Chondrocyte (in vitro differentiated cells): ENCODE measurements at places on chromosomes 11 and 22. TPM values are rescaled to one million over a fixed set of nuclear protein-coding genes. Genes with fewer than 3 reads are reported as not detected.

C11orf52 gene
- total RNA-seq: 0.67 to 2.0 TPM (median 0.72 TPM) in 3 replicates

OR8G5 gene
- total RNA-seq: 0.20 TPM in 1 of 3 replicates, not detected in the others

TMEM218 gene
- 11.5 to 15.2 TPM (median 12.0 TPM) in 3 replicates for total RNA-seq

MN1 gene
- 119 to 156 TPM (median 121 TPM) in 3 replicates for total RNA-seq

OR52N4 gene
- not detected in 3 replicates for total RNA-seq

OR52I1 gene
- total RNA-seq: not detected in 3 replicates

TSPAN32 gene
- total RNA-seq: not detected in 3 replicates

CLTCL1 gene
- 22.5 to 28.3 TPM (median 24.2 TPM) in 3 replicates for total RNA-seq

BBS1 gene
- total RNA-seq: 18.1 to 40.6 TPM (median 20.6 TPM) in 3 replicates

MYEOV gene
- 0.87 TPM in 1 of 3 replicates, not detected in the others for total RNA-seq

OR52R1 gene
- not detected in 3 replicates for total RNA-seq

P2RX6 gene
- total RNA-seq: 2.1 to 4.9 TPM (median 2.2 TPM) in 3 replicates

C11orf16 gene
- total RNA-seq: not detected in 3 replicates

TREH gene
- total RNA-seq: not detected in 3 replicates

TH gene
- not detected in 3 replicates for total RNA-seq

SLC1A2 gene
- 0.10 to 1.1 TPM (median 0.26 TPM) in 3 replicates for total RNA-seq

GRCh38 chr22:17633217-17633997, 4.9 kb upstream of the ATP6V1E1 start:
- peaks cover 18% of the 10 kb centered on the region for H3K4me1 ChIP-seq
- no peaks in the 10 kb centered on the region for H3K27me3 ChIP-seq
- peak overlapping the region; percentile 75 for H3K27ac ChIP-seq
- no peak for DNase-seq
- H3K4me3 ChIP-seq: no peak overlapping the region
- H3K36me3 ChIP-seq: no peaks in the 10 kb centered on the region

GRCh38 chr22:41996826-41997225, 1.8 kb upstream of the WBP2NL start:
- no peaks in the 10 kb centered on the region for H3K36me3 ChIP-seq
- H3K4me3 ChIP-seq: no peak overlapping the region
- no peaks in the 10 kb centered on the region for H3K4me1 ChIP-seq
- DNase-seq: peak; percentile 43

DNA sequence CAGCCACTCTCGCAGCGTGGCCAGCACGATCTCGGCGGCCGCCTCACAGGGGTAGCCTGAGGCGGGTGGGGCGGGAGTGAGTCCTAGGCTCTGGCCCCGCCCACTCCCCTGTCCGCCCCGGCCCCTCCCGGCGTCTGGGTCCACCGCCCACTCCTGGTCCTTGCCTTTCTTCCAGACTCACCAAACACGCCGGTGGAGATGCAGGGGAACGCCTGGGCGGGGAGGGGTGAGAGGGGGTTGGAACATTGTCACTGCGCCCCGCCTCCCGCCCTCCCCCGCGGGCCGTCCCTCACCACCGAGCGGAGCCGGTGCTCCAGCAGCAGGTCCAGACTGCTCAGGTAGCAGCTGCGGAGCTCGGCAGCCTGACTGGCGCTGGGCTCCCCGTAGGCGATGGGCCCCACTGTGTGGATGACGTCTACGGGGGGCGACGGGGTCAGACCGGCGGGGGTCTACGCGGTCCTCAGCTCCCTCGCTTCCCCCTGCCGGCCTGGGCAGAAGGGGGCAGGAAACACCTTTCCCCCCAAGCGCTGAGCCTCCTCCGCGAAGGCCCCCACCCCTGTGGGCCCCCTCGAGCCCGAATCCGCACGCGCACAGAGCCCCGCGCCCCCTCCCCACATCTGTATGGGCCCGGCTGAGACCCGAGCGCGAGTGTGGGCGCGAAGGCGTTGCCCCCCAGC, 13.2 kb downstream of the OTUB1 start:
- no peaks in the 10 kb centered on the region for H3K27me3 ChIP-seq
- H3K27ac ChIP-seq: no peak overlapping the region
- H3K4me3 ChIP-seq: no peak overlapping the region
- DNase-seq: no peak

GRCh38 chr11:103608566-103608965, 427.9 kb upstream of the DDI1 start:
- peaks cover 1% of the 10 kb centered on the region for H3K36me3 ChIP-seq
- no peaks in the 10 kb centered on the region for H3K27me3 ChIP-seq
- H3K27ac ChIP-seq: peak overlapping the region; percentile 87
- no peak for DNase-seq
- H3K4me3 ChIP-seq: no peak overlapping the region

DNA sequence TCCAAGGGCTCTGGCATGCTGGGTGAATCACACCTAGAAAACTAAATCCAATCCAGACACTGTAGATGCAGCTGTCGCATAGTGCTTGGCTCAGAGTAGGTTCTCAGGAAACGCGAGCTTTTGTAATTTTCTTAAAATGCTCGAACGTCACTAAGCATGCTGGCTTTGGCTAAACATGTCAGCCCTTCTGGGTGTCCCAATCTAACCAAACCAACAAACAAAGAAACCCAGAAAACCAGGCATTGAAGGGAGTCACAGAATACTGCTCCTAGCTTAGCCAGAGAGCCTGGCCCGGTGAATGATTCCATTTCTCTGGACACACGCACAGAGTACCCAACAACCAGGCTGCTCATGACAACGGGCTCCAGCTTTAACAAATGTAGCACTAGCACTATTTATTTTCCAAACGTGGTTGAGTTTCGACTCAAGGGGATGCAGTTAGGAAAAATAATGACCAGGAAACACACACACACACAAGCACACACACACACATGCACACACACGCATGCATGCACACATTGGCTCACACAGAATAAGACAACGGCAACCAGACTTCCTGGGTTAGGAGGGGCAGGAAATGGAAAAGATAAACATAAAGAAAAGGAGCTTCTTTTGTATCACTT, 492.6 kb downstream of the MIAT start:
- H3K4me3 ChIP-seq: no peak overlapping the region
- H3K27me3 ChIP-seq: no peaks in the 10 kb centered on the region
- H3K27ac ChIP-seq: no peak overlapping the region
- DNase-seq: no peak

- H3K4me1 ChIP-seq: peaks cover 45% of the 10 kb centered on the region
- DNase-seq: peak; percentile 79
- peak overlapping the region; percentile 48 for H3K4me3 ChIP-seq
- peak overlapping the region; percentile 89 for H3K27ac ChIP-seq
- H3K27me3 ChIP-seq: no peaks in the 10 kb centered on the region
These were observed 38.5 kb downstream of the BCR start for GRCh38 chr22:23218867-23219251.

GRCh38 chr11:113528982-113529381, 53.8 kb upstream of the DRD2 start:
- no peak overlapping the region for H3K4me3 ChIP-seq
- H3K27me3 ChIP-seq: peaks cover 15% of the 10 kb centered on the region
- peak overlapping the region; percentile 58 for H3K27ac ChIP-seq
- H3K4me1 ChIP-seq: peaks cover 21% of the 10 kb centered on the region

- peaks cover 2% of the 10 kb centered on the region for H3K36me3 ChIP-seq
- no peak for DNase-seq
- H3K4me3 ChIP-seq: no peak overlapping the region
- H3K27ac ChIP-seq: no peak overlapping the region
- peaks cover 23% of the 10 kb centered on the region for H3K27me3 ChIP-seq
- H3K4me1 ChIP-seq: peaks cover 5% of the 10 kb centered on the region
These were observed 68.3 kb upstream of the TSPAN18 start for GRCh38 chr11:44658506-44658850.

DNA sequence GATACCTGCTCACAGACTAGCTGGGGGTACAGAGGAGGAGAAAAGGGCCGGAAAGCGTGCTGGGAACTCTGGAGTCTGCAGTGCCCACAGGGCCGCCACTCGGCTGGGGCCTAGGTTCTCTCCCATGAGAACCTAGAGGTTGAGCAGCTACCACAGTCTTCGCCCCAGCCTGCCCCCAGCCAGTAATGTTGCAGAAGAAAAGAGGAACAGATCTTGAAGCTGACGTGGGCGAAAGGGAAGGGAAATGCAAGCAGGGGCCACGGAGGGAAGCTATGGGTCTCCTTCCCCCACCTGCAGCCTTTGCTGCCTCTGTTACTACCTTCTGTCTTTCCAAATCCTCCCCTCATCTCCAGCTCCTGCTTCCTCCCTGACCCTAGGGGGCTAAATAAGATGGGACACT, 28.8 kb upstream of the P2RY2 start:
- H3K27me3 ChIP-seq: no peaks in the 10 kb centered on the region
- no peak overlapping the region for H3K27ac ChIP-seq
- H3K36me3 ChIP-seq: no peaks in the 10 kb centered on the region
- no peak overlapping the region for H3K4me3 ChIP-seq

DNA sequence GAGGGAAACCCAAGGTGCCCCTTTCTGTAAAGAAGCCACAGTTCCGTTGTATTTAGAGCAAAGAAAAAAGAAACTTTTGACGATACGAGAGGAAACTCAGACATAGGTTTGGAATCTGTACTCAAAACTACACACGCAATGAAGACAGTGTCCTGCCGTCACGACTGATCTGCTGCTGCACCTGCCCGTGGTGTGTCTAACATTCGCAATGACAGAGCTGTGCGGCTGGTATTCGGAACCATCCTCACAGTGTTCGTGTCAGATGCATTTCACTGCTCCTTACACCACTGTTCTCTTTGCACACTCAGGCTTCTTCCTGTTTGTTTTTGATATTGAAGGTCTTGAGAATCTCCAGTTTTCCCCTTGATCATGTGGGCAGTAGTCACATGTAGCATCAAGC, 84.8 kb downstream of the RTL6 start:
- no peak overlapping the region for H3K4me3 ChIP-seq
- H3K27me3 ChIP-seq: peaks cover 52% of the 10 kb centered on the region
- peaks cover 4% of the 10 kb centered on the region for H3K36me3 ChIP-seq
- H3K4me1 ChIP-seq: no peaks in the 10 kb centered on the region

DNA sequence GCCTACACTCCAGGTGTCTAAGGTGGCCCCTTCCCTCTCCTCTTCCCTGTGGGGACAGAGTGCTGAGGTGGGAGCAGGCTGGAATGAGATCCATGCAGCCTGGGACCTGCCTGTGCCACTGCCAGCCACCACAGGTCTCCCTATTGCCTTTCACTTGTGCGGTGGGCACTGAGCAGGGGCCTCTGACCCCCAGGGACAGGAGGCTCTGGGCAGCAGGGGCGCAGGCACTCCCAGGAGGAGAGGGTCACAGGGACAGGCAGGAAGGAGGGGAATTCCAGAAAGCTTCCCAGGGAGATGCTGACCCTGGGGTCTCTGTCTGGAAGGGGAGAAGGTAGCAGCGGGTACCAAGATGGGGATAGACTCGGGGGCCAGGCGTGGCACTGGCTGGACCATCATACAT, 228.5 kb upstream of the B3GAT1 start:
- H3K36me3 ChIP-seq: no peaks in the 10 kb centered on the region
- H3K4me1 ChIP-seq: peaks cover 5% of the 10 kb centered on the region
- no peak overlapping the region for H3K4me3 ChIP-seq
- no peak for DNase-seq
- peaks cover 40% of the 10 kb centered on the region for H3K27me3 ChIP-seq
- H3K27ac ChIP-seq: no peak overlapping the region

DNA sequence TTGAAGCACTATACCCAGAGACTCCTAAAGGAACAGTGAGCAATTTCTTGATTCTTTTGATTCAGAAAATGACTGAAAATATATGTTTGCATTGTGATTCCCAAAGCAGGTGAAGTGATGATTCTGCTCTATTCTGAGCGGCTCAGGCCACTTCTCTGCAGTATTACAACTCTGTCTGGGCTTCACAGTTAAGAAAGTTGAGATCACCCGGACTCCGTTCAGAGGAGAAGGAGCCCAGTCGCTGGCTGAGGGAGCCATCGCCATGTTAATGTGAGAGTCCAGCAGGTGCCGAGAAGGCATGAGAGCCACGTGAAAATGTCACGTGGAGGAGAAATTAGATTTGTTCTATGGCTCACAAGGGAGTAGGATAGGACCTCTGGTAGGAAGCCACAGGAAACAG, 91.6 kb downstream of the SCN3B start:
- H3K4me3 ChIP-seq: no peak overlapping the region
- peaks cover 6% of the 10 kb centered on the region for H3K27me3 ChIP-seq
- H3K27ac ChIP-seq: no peak overlapping the region
- no peak for DNase-seq
- no peaks in the 10 kb centered on the region for H3K36me3 ChIP-seq
- H3K4me1 ChIP-seq: peaks cover 14% of the 10 kb centered on the region

DNA sequence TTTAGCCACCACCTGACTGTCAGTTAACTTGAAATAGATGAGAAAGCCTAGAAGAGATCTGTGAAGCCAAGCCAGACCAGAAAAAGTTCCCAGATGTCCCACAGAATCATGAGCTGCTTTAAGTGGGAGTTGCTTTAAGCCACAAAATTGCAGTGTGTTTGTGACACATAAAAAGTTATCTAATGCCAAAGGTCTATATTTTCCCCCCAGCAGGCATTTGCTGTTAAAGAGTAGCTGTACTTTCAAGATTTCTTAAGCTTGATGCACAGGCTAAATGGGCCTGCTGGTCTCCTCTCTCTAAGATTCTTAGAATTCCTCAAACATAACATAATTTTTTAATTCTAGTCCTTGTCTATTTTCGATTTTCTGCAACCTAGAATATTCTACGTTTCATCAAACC, 825.7 kb downstream of the FAM181B start:
- H3K27me3 ChIP-seq: peaks cover 7% of the 10 kb centered on the region
- no peak for DNase-seq
- H3K4me1 ChIP-seq: peaks cover 13% of the 10 kb centered on the region
- no peaks in the 10 kb centered on the region for H3K36me3 ChIP-seq
- H3K4me3 ChIP-seq: no peak overlapping the region
- H3K27ac ChIP-seq: no peak overlapping the region

GRCh38 chr22:18145676-18146388, 4.1 kb upstream of the USP18 start:
- peaks cover 5% of the 10 kb centered on the region for H3K36me3 ChIP-seq
- H3K4me3 ChIP-seq: no peak overlapping the region
- H3K27ac ChIP-seq: no peak overlapping the region
- DNase-seq: no peak
- H3K27me3 ChIP-seq: no peaks in the 10 kb centered on the region

DNA sequence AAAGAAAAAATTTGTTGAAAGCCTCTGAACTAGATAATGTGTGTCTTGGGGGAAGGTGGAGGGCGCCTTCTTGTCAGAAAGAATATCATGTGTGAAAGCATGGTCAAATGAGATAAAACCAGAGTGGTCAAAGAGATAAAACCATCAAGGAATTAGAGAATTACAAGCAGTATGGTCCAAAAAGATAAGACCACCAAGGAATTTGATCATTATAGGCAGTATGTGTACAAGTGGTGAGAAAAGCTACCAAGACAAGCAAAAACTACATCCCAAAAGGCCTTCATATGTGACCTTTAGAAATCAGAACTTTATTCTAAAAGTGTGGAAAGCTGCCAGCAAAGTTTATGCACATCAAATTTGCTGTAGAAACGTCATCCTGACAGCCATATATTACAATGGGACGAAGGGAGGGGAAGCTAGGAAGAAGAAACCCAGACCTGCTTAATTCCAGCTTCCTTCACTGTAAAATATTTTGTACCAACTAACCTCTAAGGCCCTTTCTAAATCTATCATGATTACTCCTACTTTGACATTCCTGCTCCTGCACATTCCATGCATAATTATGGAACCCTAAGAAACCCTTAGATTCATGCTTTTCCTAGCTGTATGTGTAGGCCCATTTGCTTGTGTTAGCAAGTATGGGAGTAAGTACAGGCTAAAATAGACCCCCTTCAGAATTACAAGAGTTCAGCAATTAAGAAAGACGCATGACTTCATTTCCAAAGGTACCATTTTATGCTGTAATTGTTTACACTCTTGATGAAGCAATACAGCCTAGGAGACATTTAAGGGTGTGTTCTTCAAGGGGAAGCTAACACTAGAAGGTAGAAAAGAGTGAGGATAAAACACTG, 51.6 kb downstream of the LGR4 start:
- no peaks in the 10 kb centered on the region for H3K27me3 ChIP-seq
- peaks cover 29% of the 10 kb centered on the region for H3K4me1 ChIP-seq
- H3K27ac ChIP-seq: no peak overlapping the region
